ENCODE measurements at places on chromosomes 4 and X. TPM values are rescaled to one million over a fixed set of nuclear protein-coding genes. Genes with fewer than 3 reads are reported as not detected.

DNA sequence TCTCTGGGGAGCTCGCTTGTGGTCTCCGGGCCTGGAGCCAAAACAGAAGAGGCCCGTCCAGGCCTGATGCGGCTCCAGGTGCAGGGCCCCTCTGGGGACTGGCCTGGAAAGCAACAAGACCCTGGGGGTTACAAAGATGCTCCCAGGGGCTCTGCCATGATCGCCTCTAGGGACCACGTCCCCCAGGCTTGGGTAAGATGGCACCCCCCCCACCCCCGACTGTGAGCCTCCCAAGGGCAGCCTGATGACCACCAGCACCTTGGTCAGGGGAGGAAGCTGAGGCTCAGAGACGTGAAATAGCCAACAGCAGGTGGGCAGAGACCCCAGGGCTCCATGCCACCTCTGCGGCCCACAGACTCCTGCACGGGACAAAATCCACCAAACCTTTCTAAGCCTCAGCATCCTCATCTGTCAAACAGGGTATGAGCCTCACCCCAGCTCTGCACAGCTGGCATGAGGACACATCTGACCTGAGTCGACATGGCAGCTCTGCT is 25.4 kb downstream of the C4orf50 start:
- peaks cover 13% of the 10 kb centered on the region for H3K4me1 ChIP-seq
- H3K27me3 ChIP-seq, result peaks cover 3% of the 10 kb centered on the region
- no peaks in the 10 kb centered on the region for H3K36me3 ChIP-seq

DNA sequence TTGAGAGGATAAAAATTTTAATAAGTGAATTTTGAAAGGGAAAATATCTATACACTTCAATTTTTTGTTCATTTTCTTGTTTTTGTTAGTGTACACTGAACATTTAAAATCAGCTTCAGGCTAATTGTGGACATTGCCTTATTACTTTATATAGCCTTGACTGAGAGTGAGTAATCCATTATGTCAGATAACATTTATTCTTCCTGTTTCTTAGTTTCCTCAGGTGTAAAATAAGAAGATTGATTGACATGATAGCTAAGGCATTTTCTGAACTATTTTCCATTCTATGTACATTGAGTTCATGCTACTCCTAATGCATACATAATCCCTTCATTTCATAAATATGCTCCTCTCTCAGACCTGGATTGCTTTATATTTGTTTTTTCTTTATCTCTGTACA is 607.3 kb upstream of the AADAT start:
- no peaks in the 10 kb centered on the region for H3K36me3 ChIP-seq
- H3K27ac ChIP-seq, result no peak overlapping the region
- H3K4me1 ChIP-seq, result no peaks in the 10 kb centered on the region

DNA sequence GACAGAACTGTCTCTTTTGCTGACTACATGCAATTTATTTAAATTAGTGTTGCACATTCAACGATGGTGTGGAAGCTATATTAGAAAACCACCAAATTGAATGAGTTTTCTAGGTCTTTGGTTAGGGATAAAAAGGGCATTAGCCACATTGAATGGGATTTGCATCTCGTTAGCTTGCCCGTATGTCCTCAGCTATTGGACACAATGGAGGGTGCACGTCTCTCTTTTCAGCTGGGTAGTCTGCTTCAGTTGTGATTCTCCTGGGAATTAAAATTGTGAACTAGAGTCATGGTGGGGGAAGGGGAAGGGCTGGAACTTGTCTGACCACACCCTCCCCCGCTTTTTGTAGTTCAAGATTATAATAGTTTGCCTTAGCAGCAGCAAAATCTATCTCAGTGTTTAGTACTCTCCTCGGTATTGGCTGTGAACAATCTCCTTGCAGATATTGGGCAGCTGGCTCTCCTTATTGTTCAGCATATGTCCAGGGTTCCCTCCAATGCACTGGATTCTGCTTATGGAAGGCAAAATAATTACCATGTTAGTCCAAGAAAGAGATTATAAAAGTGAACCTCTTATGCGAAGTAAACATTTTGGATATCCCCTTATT is 23.3 kb downstream of the TRIM2 start:
- H3K4me3 ChIP-seq, result no peak overlapping the region
- H3K27ac ChIP-seq, result no peak overlapping the region
- H3K36me3 ChIP-seq, result peaks cover 8% of the 10 kb centered on the region

GRCh38 chrX:153556767-153557166 is 39.3 kb downstream of the ATP2B3 start:
- H3K4me1 ChIP-seq, result no peaks in the 10 kb centered on the region
- H3K4me3 ChIP-seq, result no peak overlapping the region
- H3K36me3 ChIP-seq, result no peaks in the 10 kb centered on the region
- no peaks in the 10 kb centered on the region for H3K27me3 ChIP-seq

- DNase-seq, result no peak
- H3K27me3 ChIP-seq, result no peaks in the 10 kb centered on the region
- peaks cover 77% of the 10 kb centered on the region for H3K36me3 ChIP-seq
- H3K4me1 ChIP-seq, result peaks cover 19% of the 10 kb centered on the region
- H3K27ac ChIP-seq, result no peak overlapping the region
- no peak overlapping the region for H3K4me3 ChIP-seq
Observed at GRCh38 chr4:88411491-88412096, 32.9 kb downstream of the HERC6 start.

The SHOX gene
- not detected for total RNA-seq

The GSX2 gene
- not detected for total RNA-seq

GRCh38 chr4:100414016-100414790 is 103.6 kb downstream of the EMCN start:
- DNase-seq, result no peak
- H3K4me3 ChIP-seq, result no peak overlapping the region
- H3K27ac ChIP-seq, result no peak overlapping the region
- H3K4me1 ChIP-seq, result no peaks in the 10 kb centered on the region
- no peaks in the 10 kb centered on the region for H3K36me3 ChIP-seq

DNA sequence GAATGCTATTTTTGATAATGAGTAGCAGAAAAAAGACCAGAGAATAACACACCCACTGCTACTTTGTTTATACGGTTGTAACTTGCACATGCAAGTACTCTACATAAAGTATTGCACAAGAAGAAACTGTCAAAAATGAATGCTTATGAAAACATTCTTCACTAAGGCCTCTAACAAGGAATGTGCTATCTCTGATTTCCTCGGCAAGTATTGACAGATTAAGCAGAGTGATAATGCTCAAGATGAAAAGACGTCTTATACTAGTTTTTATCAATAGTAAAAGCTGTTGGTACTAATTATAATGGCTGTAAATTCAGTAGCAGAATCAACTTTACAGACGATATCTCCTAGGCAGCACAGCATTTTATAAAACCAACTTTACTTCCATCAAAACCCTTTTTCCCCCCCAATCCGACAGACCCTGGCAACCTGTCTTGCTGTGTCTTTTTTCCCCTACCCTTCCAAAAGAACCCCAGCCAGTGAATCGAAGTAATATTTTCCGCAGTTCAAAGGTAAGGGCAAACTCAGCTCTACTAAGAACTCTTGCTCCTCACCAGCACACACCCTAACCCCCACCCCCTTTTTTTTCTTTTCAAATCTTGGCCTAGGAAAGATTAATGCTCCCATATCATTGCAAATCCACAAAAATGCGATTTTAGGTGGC is 1.5 kb downstream of the FRYL start:
- peaks cover 37% of the 10 kb centered on the region for H3K4me1 ChIP-seq
- no peaks in the 10 kb centered on the region for H3K27me3 ChIP-seq
- H3K4me3 ChIP-seq, result peak overlapping the region; percentile 96
- peak overlapping the region; percentile 87 for H3K27ac ChIP-seq

The HSPA4L gene
- total RNA-seq, result 1.3 TPM

- H3K27me3 ChIP-seq, result no peaks in the 10 kb centered on the region
- H3K27ac ChIP-seq, result no peak overlapping the region
- H3K36me3 ChIP-seq, result peaks cover 16% of the 10 kb centered on the region
- H3K4me3 ChIP-seq, result no peak overlapping the region
Observed at GRCh38 chr4:169404960-169405359, 134.2 kb upstream of the SH3RF1 start.

- no peak for DNase-seq
- H3K4me1 ChIP-seq, result no peaks in the 10 kb centered on the region
- H3K36me3 ChIP-seq, result peaks cover 16% of the 10 kb centered on the region
- no peak overlapping the region for H3K27ac ChIP-seq
- no peaks in the 10 kb centered on the region for H3K27me3 ChIP-seq
Observed at GRCh38 chr4:123116412-123116811, 194.0 kb upstream of the NUDT6 start.

The EBP gene
- total RNA-seq, result 359 TPM

GRCh38 chr4:6375620-6376295 is 96.7 kb downstream of the PPP2R2C start:
- H3K27me3 ChIP-seq, result peaks cover 16% of the 10 kb centered on the region
- no peak overlapping the region for H3K27ac ChIP-seq
- no peaks in the 10 kb centered on the region for H3K4me1 ChIP-seq
- no peak overlapping the region for H3K4me3 ChIP-seq

All from activated CD8-positive, alpha-beta memory T cell treated with anti-CD3 and anti-CD28 coated beads, Interleukin-2, amount 10 ng/mL, durations not matched to agents 7 days and 5 days (primary cell).